ENCODE measurements at places on chromosomes 12 and 14.

DNA sequence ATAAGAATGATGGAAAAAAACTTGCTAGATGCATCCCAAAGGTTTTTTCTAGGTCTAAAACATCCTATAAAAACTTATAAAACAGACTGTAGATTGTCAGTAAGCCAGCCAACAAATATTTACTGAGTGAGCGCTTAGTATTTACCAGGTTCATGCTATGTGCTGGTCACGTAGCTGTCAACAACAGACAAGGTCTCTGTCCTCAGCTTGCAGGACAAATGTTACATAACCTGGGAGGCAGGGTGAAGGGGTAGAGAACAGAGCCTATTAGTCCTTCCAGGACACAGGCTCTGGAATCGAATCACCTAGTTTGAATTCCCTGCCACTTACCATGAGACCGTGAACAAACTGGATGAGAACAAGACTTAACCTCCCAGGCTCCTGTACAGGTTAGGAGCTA lies 6.4 kb downstream of the NFYB start:
- no peak for DNase-seq

DNA sequence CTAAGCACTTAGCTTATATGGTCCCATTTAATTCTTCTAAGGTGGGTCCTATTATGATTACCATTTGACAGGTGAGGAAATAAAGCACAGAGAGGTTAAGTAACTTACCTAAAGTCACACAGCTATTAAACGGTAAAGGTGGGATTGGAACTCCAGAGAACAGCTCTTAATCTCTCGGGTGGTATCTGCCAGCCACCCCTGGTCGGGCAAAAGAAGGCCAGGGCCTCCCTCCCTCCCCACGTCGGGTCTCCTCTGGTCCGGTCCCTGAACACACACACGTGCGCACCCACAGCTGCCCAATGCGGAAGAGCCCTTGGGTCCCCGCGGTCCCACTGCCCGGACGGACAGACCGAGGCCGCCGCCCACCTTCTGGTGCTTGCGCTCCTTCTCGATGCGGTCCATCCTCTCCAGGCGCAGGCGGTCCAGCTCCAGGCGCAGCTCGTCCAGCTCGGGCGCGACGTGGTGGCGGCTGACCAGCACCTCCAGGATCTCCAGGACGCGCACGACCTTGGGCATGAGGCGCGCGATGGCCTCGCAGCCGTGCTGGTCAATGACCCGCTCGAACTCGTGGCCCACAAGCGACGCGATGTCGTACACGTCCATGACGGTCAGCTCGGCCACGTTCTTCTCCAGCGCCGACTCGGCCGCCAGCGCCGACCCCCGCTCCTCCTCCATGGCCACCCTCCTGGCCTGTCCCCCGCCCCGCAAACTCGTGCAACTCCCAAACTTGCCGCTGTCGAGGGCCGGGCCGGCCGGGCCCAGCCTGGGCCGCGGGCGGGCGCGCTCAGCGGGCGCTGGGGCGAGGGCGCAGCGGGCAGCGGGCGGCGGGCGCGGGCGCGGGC lies 490 bp downstream of the RILPL1 start:
- DNase-seq, result peak; percentile 28

DNA sequence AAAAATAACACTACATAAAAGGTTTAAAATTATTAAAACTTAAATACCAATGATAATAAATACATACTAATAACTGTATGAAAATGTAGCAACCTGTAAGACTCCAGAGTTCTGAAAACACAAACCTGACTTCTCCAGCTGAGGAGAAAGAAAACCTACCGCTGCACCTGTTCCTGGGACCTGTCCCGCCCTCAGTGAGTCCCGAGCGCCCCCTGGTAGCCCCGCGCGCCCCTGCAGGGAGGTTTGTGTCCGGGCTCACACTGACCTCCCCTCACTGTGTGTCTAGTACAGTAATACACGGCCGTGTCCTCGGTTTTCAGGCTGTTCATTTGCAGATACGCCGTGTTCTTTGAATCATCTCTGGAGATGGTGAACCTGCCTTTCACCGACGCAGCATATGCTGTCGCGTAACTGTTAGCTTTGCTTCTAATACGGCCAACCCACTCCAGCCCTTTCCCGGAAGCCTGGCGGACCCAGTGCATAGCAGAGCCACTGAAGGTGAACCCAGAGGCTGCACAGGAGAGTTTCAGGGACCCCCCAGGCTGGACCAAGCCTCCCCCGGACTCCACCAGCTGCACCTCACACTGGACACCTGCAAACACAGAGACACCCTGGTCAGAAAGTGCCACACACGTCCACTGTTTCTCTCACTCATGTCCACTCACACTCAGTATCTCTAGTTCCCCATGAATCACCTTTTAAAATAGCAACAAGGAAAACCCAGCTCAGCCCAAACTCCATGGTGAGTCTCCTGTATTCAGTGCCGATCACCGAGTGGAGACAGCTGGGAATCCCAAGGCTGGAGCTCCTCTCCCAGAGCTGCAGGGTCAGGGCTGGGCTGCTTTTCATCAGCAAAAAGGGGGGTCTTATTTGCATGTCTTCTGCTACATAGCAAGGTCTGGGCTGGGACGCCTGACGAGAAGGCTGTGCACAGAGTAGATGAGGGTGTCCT lies 1276.3 kb downstream of the TMEM121 start:
- DNase-seq, result no peak

DNA sequence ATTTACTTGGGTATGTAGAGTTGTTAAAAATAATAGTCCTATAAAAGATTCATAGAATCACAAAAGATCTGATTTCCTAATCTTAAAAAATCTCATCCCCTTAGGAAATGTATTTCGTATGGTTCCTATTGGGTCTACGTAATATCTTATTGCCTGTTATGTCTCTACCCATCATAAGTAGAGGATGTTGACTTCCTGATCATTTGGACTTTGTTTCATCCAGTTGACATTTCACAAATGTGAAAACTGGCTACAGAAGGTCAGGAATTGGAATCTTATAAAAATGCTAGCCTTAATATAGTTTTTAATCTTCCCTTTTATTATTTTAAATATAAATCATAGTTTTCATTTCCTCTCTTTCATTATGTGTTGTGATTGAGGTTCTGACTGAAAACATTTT lies 45.2 kb downstream of the TDP1 start:
- no peak for DNase-seq

DNA sequence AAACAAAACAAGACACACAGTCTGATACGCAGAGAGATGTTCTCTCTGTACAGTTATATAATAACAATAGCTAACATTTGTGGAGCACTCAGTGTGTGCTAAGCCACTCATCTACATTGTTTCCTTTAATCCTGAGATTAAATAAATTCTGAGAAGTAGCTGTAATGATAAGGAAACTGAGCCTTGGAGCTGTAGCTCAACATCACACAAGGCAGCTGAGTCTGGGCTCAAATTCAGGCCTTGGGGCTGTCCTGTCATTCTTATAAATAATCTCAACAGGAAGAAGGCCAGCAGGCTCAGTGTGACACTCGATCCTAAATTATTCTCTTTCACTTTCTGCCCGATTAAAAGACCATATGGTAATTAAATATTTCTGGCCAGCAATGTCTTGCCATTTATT lies 24.5 kb downstream of the CDKN1B start:
- no peak for DNase-seq
